Cardiac fibroblast (primary cell): ENCODE measurements at places on chromosomes 7 and 10.

DNA sequence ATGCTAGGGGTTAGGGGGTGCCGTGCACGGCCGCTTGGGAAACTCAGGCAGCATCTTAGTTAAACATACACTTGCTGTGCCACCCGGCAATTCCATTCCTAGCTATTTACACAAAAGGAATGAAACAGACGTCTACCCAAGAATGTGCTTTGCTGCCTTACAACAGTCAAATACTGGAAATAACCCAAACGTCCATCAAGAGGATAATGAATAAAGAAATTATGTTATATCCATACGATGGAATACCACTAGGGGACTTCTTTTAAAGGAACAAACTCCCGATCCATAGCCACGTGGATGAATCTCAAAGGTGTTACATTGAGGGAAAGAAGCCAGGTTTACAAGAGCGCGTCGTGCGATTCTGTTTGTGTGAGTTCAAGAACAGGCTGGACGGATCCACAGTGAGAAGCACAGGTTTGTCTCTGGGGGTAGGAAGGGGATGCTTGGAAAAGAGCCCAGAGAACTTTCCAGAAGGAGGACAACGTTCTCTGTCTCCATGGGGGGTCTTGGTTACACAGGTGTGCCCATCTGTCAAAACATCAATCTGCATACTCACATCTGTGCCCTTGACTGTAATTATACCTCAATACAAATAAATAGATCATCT, 41.8 kb downstream of the STK32C start:
- peak; percentile 41 for DNase-seq

DNA sequence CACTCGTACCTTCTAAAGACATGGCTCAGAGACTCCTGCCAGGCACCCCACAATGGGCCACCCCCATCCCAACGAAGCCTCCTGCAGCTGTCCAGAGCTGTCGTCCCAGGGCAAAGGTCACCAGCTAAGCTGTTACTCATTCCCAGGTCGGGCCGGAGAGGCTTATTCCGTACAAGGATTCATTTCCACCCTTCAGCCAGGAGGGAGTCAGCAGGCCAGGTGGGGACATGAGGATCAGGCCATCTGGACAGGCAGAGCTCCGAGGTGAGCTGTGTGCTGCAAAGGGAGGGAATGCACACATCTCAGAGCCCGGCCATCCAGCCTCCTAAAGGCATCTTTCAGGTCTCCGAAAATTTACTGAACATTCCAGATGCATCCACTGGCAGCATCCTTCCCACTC, 63.9 kb upstream of the NANOS1 start:
- DNase-seq, result no peak

DNA sequence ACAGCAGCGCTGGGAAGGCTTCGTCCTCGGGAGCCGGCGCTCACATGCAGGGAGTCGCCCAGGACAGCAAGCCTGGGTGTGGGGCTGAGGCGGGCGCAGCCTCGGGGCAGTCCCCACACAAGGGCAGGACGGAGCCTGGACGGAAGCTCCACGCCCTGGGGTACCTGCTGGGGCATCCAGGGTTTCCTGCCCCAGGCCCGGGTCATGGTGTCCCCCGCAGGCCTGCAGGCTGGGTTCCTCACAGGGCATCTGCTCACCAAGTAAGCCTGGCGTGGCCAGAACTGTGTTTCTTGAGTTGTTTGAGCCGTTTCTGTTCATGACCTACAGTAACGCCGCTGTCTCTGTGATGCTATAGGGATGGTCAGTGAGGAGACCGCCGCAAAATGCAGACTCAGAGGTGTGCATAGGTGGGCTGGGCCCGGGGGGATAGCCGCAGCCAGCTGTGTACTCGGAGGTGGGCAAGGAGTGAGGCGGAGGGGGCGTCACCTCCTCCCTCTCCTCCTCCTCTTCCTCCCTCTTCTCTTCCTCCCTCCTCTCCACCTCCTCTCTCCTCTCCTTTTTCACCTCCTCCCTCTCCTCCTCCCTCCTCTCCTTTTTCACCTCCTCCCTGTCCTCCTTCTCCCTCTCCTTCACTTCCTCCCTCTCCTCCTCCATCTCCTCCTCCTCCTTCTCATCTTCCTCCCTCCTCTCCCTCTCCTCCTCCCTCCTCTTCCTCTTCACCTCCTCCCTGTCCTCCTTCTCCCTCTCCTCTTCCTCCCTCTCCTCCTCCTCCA, 438.9 kb downstream of the DNAJB6 start:
- no peak for DNase-seq

- DNase-seq, result no peak
These were observed 28.2 kb downstream of the ASNS start for GRCh38 chr7:97844036-97844435.

DNA sequence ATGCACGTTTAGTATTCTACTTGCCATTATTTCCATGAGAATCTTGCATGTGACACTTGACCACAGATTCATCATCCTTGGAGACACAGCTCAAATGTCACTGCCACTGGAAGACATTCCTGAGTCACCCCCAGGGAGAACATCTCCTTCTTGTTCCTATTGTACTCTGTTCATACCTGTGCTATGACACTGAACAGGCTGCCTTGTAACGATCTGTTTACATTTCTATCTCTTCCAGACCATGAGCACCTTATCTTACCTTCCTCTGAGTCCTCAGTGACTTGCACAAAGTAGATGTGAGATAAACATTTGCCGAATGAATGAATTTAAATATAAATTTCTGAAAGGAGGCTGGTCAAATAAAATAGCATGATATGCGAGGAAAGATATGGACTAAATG, 331.9 kb upstream of the LRRN3 start:
- no peak for DNase-seq

- no peak for DNase-seq
These were observed 491 bp upstream of the SLC37A3 start for GRCh38 chr7:140398821-140399220.

- peak; percentile 18 for DNase-seq
These were observed 569 bp downstream of the ZNF316 start for GRCh38 chr7:6637544-6638229.

DNA sequence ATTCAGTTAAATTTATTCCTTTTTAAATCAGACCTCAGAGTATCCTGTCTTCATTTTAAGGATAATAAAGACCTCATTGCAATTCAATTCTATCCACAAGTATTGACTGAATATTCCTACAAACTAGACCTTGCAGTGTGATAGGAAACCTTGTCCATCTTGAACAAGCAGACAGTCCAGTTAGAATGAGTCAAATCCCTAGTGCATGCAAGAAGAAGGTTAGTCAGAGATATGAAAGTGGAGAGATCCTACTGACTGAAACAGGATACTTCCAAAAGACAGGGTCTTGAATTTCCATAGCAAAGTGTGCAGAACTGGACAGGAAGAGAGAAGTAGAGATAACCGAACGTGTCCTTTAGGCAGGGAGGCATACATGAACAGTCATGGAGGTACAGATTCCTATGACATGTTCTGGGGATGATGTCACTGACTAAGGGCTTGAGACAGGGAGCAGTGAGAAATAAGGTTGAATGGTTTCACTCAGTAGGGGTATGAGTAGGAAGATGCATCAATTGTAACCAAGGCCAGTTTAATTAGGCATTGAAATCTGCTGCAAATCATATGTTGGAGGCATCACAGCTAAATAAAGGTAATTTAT, 45.2 kb downstream of the PPP1R3A start:
- no peak for DNase-seq

GRCh38 chr10:57336341-57336740, 931.4 kb downstream of the IPMK start:
- DNase-seq, result no peak
